ENCODE measurements at places on chromosomes 7 and 10.

GRCh38 chr10:112296908-112297331 lies 13.7 kb downstream of the TECTB start:
- DNase-seq, result no peak

DNA sequence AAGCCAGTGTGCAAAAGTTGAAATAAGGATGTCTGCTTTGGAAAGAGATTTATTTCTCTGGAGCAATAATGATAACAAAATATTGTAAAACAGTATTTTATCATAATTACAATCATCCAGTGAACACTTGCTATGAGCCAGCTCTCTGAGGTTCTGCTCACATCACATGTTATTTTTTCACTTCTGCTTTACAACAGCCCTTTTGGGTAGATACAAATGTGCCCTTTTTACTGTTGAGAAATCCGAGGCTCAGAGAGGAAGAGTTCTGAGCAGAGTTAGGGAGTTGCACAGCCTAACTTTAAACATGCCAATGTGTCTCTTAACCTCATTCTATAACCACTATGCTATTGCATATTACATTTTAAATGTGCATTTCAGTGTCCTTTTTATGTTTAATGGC lies 232.6 kb upstream of the CDC14C start:
- DNase-seq, result no peak

DNA sequence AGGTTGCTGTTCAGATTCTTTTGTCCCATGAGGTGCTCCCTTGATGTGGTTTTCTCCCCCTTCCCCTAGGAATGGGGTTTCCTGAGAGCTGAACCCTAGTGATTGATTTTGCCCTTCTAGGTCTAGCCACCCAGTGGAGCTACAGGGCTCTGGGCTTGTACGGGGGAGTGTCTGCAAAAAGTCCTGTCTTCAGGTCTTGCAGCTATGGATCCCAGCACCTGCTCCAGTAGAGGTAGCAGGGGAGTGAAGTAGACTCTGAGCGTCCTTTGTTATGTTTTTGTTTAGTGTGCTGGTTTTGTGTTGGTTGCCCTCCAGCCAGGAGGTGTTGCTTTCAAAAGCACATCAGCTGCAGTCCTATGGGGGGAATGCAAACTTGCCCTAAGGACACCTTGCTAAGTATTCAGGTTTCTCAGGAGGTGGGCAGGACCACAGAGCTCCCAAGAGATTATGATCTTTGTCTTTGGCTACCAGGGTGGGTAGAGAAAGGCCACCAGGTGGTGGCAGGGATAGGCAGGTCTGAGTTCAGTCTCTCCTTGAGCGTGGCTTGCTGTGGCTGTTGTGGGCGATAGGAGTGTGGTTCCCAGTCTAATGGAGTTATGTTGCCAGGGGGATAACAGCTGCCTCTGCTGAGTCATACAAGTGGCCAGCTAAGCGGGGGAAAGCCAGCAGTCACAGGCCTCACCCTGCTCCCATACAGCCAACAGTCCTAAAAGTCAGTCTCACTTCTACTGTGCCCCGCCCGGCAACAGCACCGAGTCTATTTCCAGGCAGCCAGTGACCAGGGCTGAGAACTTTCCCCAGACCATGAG lies 92.4 kb upstream of the JCAD start:
- DNase-seq, result no peak

GRCh38 chr7:29980151-29980550 lies 9.4 kb downstream of the SCRN1 start:
- DNase-seq, result no peak

DNA sequence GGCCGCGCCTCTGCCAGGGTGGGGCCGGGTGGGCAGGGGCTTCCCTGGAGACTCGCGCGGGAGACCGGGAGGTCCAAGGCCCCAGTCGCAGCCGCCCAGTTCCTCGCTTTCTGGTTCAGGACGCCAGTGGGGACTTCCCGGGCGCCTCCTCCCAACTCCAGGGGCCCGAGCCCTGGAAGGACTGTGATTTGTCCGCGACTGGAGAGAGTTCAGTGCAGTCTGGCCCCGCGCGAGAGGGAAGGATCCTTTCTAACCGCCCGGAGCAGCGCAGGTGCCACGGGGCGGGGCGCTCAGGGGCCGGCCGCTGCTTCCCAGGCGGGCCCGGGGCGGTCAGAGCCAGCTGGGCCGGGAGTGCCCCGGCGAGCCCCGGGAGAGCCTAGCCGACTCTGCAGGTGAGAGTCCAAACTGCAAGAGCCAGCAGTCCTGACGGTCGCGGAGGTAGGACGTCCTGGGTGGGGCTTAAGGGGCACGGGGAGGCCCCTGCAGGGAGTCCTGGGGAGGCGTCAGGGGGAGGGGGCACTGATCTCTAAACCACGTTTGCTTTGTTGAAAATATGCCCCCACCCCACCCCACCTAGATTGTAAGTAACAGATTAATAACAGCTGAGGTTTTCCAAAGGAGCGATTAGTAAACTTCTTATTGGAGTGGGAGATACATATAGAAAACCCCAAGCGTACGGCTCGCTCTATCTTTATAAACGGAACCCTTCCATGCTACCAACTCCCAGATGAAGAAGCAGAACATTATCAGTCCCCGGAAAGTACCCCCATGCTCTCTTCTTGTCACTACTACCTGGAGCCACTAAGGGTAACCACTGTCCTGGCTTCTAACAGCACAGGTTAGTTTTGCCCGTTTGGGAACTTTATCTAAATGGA lies 8.2 kb downstream of the NKX2-3 start:
- DNase-seq, result no peak

DNA sequence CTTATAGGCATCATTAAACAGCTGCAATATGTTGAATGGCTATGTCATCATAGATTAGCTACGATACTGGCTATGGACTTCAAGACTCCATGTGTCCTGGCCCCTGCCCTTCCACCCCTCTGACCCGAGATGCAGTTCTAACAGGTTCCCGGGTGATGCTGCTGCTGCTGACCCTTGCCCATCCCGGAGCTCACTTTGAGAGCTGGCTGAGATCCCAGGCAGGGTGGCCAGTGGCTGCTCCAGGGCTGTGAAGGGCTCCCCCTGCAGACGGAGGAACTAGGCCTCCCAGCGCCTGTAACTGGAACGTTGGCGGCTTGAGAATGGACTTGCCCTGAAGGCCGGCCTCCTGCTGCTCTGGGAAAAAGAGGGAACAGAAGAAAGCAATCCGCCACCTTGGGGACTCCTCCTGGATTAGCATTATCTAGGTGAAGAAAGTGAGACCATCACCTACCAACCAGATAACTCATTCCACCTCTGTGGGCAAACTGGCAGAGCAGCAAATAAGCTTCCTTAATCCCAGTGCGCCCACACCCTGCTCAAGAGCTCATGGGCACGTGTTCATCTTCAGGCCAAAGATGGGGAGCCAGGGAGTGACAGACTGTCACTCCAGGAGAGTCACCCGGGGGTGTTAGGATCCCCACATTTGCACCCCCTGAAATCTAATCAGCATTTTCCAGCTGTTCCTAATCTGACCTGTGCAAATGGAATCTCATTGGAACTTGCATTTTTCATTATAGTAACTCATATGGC lies 56.8 kb downstream of the PARP12 start:
- no peak for DNase-seq

DNA sequence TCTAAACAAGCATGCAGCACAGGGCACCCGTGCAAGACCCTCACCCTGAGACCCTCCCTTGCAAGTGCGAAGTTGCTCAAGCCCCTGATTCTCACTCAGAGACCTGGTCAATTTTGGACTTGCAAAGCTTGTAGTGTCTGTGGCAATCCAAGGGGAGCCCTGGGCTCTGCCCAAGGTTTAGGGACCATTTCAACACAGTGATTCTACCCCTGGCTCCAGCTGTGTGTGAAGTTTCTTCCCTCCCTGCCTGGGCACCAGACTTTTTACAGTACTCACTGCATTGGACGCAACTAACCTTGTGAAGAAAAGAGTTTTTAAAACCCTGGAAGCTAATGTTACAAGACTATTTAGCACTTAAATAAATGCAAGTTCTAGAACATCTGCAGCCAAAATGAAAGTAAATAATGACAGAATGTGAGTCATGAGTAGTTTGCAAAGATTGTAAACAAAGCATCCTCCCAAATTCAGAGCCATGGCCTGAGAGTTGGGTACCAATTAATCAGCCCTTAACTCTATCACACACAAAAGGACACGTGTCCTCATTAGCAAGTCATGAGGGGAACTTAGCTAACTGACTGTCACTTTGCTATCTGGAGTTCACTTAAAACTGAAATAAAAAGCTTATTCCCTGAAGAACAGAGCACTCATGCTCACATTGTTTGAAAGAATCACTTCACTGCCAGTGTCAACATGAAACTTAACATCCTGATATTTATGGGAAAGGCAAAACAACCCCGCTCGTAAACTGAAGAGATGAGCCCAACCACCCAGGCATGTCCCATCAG lies 48.1 kb downstream of the RGS10 start:
- no peak for DNase-seq

DNA sequence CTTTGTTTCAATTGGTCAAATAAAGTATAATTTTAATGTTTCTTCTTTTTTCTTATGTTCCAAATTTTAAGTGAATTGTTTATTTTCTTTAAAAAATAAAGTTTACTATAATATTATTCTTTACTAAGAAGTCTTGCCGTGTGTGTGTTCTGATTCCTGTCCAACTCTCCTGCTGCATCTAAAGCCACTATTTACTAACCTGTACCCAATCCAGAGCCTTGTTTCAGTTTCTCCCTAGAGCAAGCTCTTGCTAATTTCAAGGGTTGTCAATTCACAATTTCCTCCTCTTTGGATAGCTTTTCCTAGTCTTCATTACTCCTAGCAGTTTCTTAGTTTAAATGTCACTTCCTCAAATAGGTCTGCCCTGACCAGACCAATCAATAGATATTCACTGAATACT lies 314.9 kb upstream of the SEMA3A start:
- DNase-seq, result no peak

GRCh38 chr10:61978965-61979364 lies 77.5 kb downstream of the ARID5B start:
- DNase-seq, result no peak

- no peak for DNase-seq
Measured at GRCh38 chr7:32298408-32299132, 191.6 kb downstream of the LSM5 start.

- DNase-seq, result no peak
Measured at GRCh38 chr10:22720667-22721066, 6.3 kb upstream of the PIP4K2A start.

DNA sequence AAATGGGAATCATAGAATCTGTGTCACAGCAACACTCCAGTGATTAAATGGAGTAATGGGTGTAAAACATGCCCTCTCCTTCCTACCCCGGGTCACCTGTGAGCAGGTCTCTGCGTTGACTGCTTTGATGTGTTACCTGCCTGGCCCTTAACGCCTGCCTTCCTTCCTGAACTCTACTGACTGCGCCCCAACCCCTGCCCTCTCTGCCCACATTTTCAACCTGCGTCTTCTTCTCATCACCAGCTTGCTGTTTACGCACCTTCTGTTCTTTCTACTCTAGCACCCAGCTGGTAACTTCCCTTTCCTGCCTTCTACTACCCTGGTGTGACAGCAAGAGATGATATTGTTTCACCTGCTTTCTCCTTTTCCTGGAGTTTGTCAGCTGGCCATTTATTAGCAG lies 303.0 kb upstream of the LRGUK start:
- no peak for DNase-seq

DNA sequence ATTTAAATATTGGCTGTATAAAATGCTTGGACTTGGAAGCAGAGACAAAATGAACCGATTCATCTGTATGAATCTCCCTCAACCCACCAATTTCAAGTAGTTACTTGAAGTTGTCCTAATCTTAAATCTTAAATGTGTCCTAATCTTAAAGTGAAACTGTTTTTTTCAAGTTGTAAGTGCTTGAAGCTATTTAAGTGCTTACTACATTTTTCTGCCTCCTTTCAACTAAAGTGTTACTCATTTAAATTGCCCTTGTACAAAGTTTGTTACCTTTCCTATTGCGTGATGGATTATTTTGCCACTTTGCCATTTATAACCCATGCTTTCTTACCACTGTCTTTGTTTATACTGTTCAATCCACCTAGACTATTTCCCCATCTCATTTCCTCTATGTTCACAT lies 2.8 kb downstream of the BCAP29 start:
- DNase-seq, result no peak

DNA sequence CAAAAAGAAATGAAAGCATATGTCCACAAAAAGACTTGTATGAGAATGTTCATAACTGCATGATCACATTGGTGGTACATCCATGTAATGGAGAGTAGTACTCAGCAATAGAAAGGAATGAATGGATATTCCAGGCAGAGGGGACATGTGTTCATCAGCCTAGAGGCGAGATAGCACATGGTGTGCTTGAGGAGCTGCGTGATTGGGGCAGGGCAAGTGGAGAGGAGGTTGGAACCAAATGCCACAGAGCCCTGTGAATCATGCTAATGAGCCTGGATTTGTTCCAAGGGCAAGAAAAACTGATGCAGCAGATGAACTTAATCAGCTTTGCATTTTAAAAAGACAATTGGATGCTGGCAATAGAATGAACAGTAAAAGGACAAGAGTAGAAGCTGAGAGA lies 73.3 kb downstream of the C10orf90 start:
- no peak for DNase-seq

GRCh38 chr10:124484661-124485060 lies 23.0 kb downstream of the LHPP start:
- DNase-seq, result no peak

GRCh38 chr7:22783421-22783820 lies 39.2 kb downstream of the TOMM7 start:
- DNase-seq, result no peak

DNA sequence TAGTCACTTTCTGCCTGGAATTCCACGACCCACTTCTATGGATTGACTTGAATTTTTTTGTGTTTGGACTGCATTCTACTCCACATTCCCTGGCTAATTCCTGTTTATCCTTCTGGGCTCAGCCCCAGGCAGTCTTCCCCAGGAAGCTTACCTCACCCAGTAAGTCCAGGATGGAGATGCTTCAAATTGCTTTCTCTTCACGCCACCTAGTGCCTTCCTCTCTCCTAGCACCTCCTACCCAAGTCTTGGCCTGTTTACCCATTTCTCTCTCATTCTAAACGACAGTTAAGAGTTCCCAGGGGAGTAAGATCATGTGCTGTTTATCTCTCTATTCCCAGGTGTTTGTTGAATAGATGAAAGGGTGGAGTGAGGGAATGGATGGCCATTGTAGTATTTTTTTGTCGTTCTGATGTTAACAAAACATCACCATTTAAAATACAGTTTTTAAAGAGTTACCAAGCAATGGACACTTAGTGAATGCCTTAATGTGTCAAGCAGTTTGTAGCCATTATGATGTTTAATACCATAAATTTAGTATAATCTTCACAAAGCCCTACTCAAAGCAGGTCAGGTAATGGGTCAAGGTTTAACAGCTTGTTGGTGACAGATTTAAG lies 45.5 kb upstream of the TARP start:
- DNase-seq, result no peak

GRCh38 chr7:22676385-22676784 lies 50.6 kb upstream of the IL6 start:
- no peak for DNase-seq

All from stimulated activated CD4-positive, alpha-beta T cell treated with anti-CD3 and anti-CD28 coated beads, Interleukin-15, amount 100 ng/mL, for 1 hour (primary cell).